Dermis blood vessel endothelial cell (primary cell): ENCODE measurements at places on chromosomes 12 and 14. TPM values are rescaled to one million over a fixed set of nuclear protein-coding genes. Genes with fewer than 3 reads are reported as not detected.

KRT85 gene
- not detected in 2 replicates for total RNA-seq

SCNN1A gene
- total RNA-seq = 1.5 and 7.1 TPM in 2 replicates

PLXNC1 gene
- 0.17 and 0.23 TPM in 2 replicates for total RNA-seq

CLEC9A gene
- total RNA-seq = not detected in 2 replicates

SOX5 gene
- total RNA-seq = 0.33 and 0.51 TPM in 2 replicates

SIX6 gene
- total RNA-seq = not detected in 2 replicates

GPR135 gene
- total RNA-seq = 0.47 and 0.68 TPM in 2 replicates

SLC17A8 gene
- not detected in 2 replicates for total RNA-seq

BIN2 gene
- total RNA-seq = not detected in 2 replicates
